AG08395 (cell line): ENCODE measurements at places on chromosomes 6 and 20.

- no peak for DNase-seq
Measured at GRCh38 chr20:51923633-51924032, 121.3 kb upstream of the SALL4 start.

DNA sequence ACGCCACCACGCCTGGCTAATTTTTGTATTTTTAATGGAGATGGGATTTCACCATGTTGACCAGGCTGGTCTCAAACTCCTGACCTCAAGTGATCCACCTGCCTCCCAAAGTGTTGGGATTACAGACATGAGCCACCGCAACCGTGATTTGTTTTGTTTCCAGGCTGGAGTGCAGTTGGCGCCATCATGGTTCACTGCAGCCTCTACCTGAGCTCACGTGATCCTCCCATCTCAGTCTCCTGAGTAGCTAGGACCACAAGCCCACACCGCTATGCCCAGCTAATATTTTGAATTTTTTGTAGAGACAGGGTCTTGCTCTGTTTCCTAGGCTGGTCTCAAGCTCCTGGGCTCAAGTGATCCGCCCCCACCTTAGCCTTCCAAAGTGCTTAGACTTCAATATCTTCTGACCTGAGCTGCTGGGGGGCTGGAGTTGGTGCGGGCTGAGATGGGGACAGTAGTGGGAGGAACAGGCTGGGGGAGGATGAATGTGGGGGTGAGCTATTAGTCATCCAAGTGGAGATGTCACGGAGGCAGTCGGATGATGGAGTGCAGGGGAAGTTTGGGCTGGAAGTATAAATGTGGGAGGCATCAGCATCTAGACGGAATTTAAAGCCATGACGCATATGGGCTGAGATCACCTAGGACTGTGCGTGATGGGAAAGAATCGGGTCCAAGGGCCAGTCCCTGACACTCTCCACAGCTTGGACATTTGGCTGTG lies 23.1 kb upstream of the ZMYND8 start:
- DNase-seq, result no peak

- peak; percentile 43 for DNase-seq
Measured at GRCh38 chr6:5706124-5707033, 300.3 kb downstream of the NRN1 start.

- no peak for DNase-seq
Measured at GRCh38 chr20:64025826-64026412, 10.1 kb upstream of the C20orf204 start.

- no peak for DNase-seq
Measured at GRCh38 chr6:36263390-36264000, 6.4 kb upstream of the PNPLA1 start.

- no peak for DNase-seq
Measured at GRCh38 chr6:136762022-136762975, 30.0 kb downstream of the MAP3K5 start.

- DNase-seq, result no peak
Measured at GRCh38 chr6:112205427-112206109, 48.8 kb downstream of the LAMA4 start.

GRCh38 chr20:37007898-37008649 lies 56.6 kb upstream of the SAMHD1 start:
- peak; percentile 18 for DNase-seq

GRCh38 chr6:109445382-109445781 lies 4.9 kb downstream of the SMPD2 start:
- DNase-seq, result no peak

DNA sequence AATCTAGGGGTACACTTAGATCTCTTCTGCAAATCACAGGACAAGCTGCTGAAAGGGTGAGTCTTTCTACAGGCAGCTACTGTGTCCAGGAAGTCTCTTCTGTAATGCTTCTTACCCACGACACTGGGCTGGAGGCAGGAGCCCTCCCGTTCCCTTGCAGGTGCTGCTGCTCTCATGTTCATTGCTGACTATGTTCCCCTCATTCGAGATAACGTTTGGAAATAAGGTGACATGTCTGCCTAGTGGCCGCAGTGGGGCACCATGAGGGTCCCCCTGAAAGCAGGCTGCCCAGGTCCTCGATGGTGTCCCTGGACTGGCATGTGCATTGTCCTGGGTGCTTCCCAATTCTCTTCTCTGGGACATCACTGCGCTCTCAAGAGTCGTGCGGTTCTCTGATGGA lies 74.7 kb downstream of the SYNJ2 start:
- DNase-seq, result no peak

DNA sequence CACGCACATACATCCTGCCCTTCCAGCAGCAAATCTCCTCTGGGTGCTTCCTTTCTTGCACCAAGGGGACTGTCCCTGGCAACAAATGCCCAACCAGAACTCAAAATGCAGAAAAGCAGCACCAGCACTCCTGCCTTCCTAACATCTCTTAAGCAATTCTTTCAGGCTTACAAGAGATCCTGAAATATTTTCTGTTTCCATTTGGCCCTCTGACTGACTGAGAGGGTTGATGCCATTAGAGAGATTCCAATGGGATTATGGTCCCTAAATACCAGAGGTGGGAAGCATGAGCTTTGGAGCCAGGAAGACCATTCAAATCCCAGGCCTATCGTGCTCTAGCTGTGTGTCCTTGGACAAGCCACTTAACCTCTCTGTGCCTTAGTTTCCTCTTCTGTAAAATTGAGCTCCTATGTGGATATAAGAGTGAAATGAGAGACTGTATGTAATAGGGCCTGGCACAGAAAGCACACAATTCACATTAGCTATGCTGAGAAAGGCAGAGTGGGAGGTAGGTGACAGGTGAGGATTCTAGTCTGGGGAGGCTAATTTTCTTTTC lies 56.8 kb downstream of the PRDM1 start:
- no peak for DNase-seq

DNA sequence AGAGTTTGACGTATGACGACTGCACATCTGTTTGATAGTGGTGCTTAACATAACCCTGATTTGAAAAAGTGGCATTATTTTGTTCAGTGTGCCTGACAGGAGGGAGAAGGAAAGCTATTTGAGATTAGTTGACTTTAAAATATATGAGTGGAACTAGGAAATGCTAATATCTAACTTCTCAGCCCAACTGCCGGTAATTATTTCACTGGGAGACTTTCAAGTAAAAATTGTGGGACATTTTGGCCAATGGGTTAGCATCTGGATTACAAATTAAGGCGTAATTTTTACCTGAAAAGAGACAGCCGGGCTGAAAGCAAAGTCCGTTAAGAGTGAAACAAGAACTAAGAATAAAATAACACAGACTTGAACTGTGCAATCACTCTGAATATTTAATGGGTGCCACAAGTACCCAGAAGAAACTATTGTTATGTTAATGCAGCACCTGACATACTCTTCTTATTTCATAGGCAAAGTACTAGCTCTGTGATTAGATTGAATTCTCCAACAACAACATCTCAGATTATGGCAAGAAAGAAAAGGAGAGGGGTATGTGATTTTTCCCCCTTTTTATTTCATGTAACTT lies 2.0 kb downstream of the HEY2 start:
- DNase-seq, result no peak

DNA sequence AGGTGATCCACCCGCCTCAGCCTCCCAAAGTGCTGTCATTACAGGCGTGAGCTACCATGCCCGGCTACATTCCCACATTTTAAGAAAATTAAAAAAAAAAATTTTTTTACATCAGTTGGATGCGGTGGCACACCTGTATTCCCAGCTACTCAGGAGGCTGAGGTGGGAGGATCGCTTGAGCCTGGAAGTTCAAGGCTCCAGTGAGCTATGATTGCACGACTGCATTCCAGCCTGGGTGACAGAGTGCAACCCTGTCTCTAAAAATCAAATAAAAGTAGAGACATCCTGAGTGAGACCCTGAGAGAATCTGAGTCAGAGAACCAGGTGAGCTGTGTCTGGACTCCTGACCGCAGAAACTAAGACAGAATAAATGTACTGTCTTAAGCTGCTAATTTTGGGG lies 38.8 kb downstream of the PIM1 start:
- DNase-seq, result no peak

- DNase-seq, result peak; percentile 63
Measured at GRCh38 chr6:34386316-34387137, 5.9 kb downstream of the NUDT3 start.

- no peak for DNase-seq
Measured at GRCh38 chr6:25442898-25443297, 163.7 kb downstream of the CARMIL1 start.

DNA sequence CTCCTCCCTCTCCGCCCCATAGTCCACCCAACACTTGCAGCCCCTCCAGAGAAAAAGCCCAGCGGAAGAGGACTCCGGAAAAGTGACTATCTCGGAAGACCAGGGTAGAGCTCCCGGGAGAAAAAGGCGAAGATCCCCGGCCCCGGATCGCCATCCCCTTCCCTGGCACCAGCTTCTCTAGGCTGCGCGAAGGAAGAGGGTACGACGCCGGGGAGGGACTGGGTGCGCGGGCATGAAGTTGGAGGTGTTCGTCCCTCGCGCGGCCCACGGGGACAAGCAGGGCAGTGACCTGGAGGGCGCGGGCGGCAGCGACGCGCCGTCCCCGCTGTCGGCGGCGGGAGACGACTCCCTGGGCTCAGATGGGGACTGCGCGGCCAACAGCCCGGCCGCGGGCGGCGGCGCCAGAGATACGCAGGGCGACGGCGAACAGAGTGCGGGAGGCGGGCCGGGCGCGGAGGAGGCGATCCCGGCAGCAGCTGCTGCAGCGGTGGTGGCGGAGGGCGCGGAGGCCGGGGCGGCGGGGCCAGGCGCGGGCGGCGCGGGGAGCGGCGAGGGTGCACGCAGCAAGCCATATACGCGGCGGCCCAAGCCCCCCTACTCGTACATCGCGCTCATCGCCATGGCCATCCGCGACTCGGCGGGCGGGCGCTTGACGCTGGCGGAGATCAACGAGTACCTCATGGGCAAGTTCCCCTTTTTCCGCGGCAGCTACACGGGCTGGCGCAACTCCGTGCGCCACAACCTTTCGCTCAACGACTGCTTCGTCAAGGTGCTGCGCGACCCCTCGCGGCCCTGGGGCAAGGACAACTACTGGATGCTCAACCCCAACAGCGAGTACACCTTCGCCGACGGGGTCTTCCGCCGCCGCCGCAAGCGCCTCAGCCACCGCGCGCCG lies 822 bp downstream of the FOXQ1 start:
- no peak for DNase-seq

- DNase-seq, result no peak
Measured at GRCh38 chr6:132028029-132028428, 76.9 kb upstream of the CCN2 start.

DNA sequence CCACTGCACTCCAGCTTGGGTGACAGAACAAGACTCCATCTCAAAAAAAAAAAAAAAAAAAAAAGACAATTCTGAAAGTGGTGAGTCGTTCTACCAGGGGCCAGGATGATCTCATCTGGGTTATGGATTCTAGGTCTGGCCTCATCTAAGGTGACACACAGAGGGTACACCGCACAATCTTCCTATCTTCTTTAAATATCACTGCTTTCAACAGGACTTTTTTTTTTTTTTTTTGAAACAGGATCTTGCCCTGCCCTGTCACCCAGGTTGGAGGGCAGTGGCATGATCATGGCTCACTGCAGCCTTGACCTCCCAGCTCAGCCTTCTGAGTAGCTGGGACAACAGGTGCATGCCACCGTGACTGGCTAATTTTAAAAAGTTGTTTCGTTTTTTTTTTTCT lies 67.7 kb downstream of the SLC16A10 start:
- no peak for DNase-seq

- peak; percentile 49 for DNase-seq
Measured at GRCh38 chr6:134882426-134883038, 67.4 kb downstream of the ALDH8A1 start.

GRCh38 chr20:38728191-38728781 lies 4.0 kb downstream of the SLC32A1 start:
- no peak for DNase-seq

GRCh38 chr6:157954150-157955117 lies 27.2 kb upstream of the SYNJ2 start:
- peak; percentile 4 for DNase-seq

- no peak for DNase-seq
Measured at GRCh38 chr20:4574356-4574690, 147.4 kb upstream of the PRND start.

DNA sequence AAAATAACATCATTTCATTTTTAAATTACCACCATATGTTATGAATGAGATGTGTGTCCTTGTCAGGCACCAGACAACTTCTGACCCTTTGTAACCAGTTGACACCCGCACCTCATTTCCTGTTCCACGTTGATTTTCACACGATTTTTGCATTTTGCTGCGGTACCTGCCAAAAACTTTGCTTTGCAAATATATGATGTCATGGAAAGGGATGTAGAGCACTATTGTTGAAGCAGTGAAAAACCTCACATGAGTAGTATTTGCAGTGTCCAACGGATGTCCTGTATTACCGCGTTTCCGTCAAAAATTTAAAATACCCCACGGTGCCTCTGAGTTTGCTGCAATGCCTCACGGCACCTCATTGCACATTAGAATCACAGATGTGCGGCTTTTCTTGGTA lies 115.6 kb downstream of the MTHFD1L start:
- DNase-seq, result no peak

GRCh38 chr6:16168858-16169257 lies 40.0 kb downstream of the MYLIP start:
- DNase-seq, result no peak

DNA sequence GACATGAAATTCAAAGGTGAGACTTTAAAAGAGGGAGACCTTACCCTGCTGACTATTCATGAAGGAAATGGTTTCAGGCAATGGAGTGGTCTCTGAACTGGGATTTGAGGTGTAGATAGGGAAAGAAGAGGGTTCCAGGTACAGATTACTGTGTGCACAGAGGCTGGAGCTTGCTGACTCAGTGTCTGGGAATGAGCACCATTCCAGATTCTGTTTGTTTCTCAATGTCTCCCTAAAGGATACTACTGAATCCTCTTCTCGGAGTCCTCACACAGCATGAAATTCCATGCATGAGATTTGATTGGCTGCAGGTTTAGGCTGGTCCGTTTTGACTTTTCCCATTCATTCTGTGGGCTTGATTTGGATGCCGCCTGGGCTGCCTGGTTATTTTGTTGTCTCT lies 49.0 kb downstream of the PPP1R14C start:
- DNase-seq, result peak; percentile 38

- DNase-seq, result no peak
Measured at GRCh38 chr6:150740453-150740852, 125.0 kb upstream of the MTHFD1L start.

DNA sequence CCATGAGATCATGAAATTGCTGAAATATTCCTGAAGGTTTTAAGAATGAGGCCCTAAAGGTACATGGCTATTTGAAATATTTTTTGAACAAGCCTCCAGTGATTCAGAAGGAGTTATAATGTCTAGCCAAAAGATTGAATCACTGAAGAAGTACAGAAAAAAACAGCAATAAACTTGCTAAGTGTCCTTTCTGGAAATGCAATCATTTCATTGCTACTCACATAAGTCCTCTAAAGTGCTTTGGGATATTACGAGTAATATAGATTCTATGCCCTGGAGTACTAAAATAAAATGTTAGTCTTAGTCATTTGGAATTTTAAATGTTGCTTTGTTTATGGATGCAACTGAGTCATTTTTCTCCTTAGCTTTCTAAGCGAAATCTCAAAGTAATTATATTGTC lies 32.7 kb downstream of the CENPW start:
- DNase-seq, result peak; percentile 6

DNA sequence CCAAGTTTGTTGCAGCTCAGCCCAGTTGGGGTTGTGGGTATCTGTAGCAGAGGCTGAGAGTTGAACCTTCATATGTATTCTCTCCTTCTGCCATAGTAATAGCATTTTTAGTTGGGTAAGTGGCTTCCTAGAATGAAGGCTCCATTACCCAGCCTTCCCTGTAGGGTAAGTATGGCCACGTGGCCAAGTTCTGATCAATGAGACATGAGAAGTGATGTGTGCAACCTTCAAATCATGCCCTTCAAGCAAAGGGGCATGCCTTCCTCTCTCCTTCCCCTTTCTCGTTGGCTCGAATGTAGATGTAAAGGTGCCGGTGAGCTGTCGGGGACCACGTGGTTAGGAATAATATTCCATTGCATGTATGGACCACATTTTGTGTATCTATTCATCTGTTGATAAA lies 12.7 kb upstream of the TRAF3IP2 start:
- DNase-seq, result no peak
